ENCODE measurements at places on chromosomes 2 and 18.
A peak's percentile ranks its signal among the peaks of the same experiment; 100 is the strongest.

GRCh38 chr2:163155279-163155883 is 316.8 kb upstream of the KCNH7 start:
- no peak for DNase-seq

DNA sequence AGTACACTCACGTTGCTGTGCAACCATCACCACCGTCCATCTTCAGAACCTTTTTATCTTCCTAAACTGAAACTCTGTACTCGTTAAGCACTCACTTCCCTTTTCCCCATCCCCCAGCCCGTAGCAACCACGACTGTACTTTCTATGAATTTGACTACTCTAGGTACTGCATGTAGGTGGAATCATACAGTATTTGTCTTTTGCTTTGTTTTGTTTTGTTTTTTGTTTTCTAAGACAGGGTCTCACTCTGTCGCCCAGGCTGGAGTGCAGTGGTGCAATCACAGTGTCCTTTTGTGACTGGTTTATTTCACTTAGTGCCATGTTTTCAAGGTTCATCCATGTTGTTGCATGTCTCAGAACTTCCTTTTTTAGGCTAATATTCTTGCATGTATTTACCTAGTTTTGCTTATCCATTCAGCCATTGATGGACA is 7.0 kb upstream of the TYMS start:
- DNase-seq = no peak

DNA sequence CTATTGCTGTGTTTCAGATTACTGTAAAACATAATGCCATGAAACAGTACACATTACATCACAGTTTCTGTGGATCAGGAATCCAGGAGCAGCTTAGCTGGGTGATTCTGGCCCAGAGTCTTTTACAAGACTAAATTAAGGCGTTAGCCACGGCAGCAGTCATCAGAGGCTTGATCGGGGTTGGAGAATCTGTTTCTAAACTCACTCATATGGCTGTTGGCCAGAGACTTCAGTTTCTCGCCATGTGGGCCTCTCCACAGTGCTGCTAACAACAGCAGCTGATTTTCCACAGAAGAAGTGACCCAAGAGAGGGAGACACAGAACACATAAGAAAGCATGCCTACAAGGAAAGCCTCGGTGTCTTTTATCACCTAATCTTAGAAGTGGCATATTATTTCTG is 89.2 kb upstream of the MYO3B start:
- DNase-seq = no peak

DNA sequence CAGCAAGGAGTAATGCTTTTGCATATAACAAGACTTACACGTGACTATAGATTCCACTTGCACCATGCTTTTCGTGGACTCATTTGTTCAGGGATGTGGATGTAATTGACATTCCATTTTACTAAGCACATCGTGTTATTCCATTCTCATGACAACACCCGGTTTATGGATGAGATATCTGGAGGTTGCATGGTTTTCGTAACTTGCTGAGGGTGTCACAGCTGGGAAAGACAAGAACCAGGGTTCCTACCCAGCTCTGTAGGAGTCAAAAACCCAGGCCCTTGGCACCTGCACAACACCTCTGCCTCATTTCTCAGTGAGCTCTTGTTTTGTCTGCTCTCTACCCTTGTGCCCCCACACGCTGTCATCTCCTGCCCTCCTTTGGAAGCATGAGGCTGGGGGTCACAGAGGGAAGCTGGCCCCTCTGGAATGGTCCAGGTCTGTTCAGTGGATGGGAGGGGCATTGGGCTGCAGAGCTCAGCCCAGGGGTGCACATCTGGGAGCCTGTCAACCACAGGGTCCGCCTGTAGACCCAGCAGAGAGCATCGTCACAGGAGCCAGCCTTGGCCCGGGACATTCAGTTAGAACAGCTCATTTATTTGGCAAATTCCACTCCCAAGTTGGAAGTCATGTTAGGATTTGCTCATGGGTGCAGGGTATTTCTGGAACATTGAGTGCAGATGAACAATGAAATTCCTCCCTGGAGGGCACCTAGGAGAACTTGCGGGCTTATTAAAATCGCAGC is 120.1 kb upstream of the TWIST2 start:
- DNase-seq = no peak

- DNase-seq = no peak
Measured at GRCh38 chr2:118918017-118918416, 24.0 kb upstream of the MARCO start.

DNA sequence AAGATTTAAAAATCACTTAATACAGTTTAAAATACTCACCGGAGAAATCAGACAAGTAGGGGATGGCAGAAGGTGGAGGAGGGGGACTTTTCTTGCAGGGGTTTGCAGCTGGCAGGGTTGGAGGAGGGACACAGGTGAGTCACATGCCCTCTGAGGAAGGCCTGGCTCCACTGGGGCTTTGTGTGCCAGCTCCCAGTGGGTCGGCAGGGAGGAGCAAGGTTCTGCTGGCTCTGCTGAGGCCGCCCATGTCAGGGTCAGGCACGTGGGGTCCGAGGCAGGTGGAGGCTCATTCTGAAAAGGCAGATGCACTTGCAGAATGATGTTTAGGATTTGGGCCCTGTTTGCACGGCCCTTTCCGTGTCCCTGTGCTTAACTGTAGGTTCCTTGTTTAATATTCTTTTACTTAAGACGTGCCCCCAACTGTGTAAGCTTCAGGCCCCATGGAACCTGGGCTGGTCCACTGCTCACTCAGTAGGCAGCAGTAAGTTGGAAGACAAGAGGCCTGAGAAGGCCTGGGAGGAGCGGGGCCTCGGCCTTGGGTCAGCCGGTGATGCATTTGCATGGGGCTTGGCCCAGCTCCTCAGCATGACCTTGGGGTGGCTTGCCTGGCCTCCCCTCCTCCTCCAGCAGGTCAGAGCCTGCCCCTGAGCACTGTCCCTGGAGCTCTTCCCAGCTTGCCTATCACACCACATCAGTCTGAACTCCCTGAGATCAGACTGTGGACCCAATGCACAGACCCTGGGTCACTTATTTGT is 141.0 kb downstream of the GLI2 start:
- DNase-seq = peak; percentile 88

Data from adrenal gland (tissue), 19 donors.